NCI-H510A (cell line): ENCODE measurements at places on chromosomes 2 and 18.

- DNase-seq = no peak
Observed at GRCh38 chr18:8980496-8980895, 122.0 kb upstream of the NDUFV2 start.

GRCh38 chr2:229636571-229636970 lies 77.8 kb downstream of the DNER start:
- DNase-seq = no peak

DNA sequence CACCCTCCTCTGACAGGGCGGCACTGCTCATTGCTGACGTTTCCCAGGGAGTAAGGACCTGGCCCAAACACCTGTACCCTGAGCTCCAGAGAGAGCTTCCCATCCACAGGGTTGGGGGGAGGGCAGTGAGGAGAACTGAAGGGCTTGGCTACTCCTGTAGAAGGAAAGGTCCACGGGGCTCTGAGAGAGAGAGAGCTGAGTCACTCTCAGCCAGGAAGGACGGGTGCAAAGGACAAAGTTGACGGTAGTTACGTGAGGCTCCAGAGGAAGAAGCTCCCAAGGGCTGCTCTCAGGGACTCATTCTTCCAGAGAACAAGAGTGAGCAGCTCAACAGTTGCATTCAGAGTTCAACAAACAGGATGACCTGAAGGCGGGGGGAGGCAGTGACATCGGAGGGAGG lies 852.5 kb downstream of the GALR1 start:
- no peak for DNase-seq

- no peak for DNase-seq
Observed at GRCh38 chr2:176678571-176678970, 409.3 kb downstream of the MTX2 start.

DNA sequence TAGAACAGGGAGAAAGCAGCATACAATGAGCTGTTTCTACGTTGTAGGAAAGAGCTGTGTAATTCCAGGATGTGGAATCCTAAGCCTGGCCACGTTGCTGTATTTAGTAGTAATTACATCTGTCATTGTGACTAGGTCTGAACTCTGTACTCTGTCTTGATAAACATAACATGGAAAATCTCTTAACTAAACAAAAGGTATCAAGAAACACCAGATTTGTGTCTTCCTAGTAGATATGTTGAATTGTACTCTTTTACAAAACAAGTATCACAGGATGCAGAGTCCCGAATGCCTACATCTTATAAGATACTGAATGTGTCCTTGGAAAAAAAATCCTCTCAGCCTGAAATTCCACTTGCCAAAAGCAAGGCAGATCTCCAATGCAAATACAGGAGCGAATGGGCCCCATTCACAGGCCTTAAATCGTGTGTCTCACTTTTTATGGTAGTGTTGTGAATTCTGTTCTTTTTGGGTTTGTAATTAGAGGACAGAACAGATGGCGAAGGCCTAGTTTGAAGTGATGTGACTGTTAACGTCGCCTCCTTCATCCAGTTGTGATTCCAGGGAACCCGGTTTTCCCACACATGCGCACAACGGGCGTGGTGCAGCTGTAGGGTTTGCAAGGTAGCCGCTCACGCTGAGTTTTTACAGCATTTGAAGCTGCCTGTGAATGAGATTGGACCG lies 246.5 kb downstream of the GBX2 start:
- DNase-seq = no peak

GRCh38 chr2:95316466-95317122 lies 19.4 kb downstream of the KCNIP3 start:
- no peak for DNase-seq

DNA sequence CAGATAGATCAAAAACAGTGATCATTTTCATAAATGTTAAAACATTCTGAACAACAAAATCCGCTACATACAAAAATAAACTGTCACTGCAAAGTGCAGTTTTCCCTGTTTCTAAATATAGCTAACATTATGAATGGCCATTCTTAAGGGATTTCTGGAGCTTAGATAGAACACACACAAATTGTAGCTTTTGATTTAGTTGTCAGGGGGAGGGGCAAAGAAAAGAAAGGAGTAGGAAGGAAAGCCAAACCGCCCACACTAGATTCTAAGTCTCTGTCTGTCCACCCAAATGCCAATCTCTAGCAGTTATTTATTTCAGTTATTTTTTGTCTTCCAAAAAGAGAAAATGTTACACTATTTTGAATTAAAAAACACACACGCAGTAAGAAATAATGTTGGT lies 182.4 kb downstream of the CDH2 start:
- DNase-seq = no peak

DNA sequence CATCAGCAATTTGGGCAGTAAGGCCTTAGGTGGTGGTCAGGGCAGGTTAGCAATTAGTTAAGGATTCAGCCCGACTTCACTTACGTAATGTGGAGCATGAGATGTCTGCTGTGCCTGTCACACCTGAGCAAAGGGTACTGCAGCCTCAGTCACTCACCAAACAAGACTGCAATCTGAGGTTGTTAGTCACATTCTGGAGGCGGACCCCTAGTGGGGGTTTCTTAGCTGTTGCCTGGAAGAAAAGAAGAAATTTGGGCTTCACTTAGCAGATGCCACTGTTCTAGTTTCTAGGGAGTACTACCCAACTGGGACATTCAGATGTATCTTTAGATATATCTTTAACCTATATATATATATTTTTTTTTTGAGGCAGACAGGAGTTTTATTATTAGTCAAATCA lies 529.9 kb downstream of the SLC4A3 start:
- DNase-seq = no peak

GRCh38 chr2:32058130-32058529 lies 5.2 kb upstream of the SPAST start:
- no peak for DNase-seq

DNA sequence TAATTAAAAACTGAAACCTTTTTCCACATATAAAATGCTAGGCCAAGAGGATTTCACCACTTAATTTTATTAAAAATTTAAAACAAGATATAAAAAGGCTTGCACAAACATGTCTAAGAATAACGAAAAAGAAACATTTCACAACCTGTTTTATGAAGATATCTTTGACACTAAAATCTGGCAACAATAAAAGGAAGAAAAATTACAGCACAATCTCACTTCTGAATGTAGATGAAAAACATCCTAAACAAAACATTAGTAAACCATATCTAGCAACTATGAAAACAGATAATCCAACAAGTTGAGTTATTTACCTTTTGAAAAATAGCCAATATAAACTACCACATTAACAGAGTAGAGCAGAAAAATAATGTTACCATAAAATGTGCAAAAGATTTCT lies 185.4 kb upstream of the MMADHC start:
- no peak for DNase-seq

GRCh38 chr2:241121008-241121407 lies 18.9 kb upstream of the MTERF4 start:
- DNase-seq = no peak

GRCh38 chr2:53515435-53516332 lies 251.9 kb upstream of the CHAC2 start:
- no peak for DNase-seq

DNA sequence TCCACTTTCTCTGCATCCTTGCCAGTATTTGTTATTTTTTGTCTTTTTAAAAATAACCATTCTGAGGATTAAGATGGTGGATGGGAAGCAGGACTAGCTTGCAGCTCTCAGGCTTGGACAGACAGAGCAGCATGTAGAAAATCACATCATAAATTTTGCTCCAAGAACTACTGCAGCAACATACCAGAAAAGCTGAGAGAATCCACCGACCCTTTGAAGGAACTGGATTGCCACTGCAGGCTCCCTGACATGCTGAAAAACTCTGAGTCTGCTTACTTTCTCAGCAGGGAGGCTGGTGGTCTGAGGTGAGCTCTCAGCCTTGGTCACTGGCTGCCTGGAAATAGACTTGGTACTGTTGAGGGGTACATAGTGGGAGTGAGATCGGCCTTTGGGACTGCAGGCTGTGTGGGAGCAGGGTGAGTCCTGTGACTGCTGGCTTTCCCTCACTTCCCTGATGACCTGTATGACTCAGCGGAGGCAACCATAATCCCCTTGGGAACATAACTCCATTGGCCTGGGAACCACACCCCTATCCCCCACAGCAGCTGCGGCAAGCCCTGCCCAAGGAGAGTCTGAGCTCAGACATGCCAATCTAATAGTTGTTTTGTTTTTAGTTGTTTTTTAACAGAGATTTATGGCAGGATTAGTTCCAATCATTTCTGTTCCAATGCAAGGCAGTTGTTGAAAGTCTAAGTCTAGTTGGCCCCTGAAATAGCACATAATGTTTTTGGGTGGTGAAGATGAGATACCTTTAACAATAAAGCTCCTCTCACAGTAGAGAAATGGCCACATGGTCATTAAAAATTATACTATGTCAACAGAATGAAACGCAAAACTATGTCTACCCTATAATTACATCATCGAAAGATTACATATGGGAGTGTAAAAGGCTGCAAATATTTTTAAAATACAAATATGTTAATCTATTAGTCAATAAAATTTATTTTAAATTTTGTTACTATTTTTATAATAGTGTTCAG lies 414.2 kb upstream of the CHAC2 start:
- no peak for DNase-seq

DNA sequence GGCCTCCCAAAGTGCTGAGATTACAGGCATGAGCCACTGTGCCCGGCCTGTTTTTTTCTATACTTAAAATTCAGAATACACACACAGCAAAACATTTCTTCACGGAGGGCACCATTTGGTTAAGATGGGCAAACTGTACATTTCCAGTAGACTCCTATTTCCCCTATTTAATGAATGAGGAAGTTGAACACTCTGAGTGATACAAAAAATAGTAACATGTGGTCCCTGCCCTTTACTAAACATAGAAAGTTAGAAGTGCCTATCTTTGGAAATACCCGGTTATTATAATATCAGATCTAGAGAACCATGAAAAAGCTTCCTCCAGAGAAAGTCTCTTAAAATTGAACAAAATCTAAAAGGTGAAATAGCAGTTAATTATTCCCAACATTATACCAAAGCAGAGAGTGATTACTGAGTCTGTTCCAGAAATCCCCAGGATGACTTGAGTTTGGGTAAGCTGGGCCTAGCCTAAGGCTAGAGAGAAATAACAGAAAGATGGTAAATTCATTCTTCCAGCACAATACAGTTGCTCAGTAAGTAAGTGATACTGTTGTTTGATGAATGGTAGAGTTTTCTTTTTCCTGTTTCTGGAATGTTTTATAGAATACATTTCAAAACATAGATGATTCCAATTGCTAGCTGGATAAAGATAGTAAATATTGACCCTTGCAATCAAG lies 23.3 kb upstream of the RMC1 start:
- no peak for DNase-seq

GRCh38 chr2:46002507-46002883 lies 294.7 kb upstream of the EPAS1 start:
- peak; percentile 33 for DNase-seq

GRCh38 chr2:96832754-96833507 lies 10.9 kb downstream of the ANKRD23 start:
- peak; percentile 90 for DNase-seq

DNA sequence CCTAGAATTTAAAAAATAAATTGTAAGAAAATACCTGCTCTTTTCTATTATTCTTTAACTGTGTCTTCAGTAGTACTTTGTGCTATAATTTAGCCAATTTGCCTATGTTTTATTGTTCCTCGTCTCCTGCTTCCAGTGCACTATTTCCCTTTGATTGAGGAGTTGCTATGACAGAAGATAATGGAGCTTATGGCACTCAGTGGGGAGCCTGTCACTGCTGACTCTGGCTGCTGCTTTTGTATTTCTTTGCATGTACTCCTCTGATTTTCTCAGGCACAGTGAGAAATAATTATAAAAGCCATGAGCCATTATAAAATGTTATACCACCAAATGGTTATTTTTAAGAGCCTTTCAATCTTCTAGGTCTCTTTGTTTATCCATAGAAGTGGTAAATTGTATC lies 1310.8 kb upstream of the SLC39A10 start:
- DNase-seq = no peak

DNA sequence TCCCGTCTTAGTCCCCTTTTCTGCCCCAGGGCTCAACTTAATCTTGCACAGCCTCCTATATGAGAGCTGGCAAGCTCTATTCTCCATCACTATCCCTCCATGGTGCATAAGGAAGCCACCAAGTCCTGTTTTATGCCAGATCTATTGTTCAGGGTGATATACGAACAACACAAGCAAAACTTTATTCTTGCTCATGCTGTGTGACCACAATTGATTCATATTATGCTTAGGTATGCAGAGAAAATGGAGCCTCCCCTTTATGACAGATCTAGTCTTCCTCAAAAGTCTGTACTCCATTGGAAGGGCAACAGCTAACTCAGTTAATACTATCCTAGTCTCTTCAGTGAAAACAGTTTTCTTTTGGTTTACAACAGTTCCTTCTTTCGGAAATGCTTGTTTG lies 94.0 kb upstream of the STON1 start:
- no peak for DNase-seq

- no peak for DNase-seq
Observed at GRCh38 chr18:67794521-67794920, 278.0 kb upstream of the DSEL start.

DNA sequence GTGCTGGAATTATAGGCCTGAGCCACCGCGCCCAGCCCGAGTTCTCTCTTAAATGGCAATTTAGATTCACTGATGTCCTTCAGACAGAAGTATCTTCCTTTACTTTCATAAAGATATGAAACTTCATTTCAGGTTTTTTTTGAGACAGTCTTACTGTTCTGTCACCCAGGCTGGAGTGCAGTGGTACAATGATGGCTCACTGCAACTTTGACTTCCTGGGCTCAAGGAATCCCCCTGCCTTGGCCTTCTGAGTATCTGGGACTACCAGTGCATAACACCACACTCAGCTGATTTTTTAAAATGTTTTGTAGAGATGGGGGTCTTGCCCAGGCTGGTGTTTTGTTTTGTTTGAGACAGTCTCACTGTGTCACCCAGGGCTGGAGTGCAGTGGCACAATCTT lies 13.2 kb downstream of the ITGB1BP1 start:
- DNase-seq = no peak

- no peak for DNase-seq
Observed at GRCh38 chr2:9764153-9764778, 79.0 kb upstream of the TAF1B start.

- DNase-seq = no peak
Observed at GRCh38 chr2:219851169-219851568, 223.7 kb downstream of the SLC4A3 start.

- peak; percentile 9 for DNase-seq
Observed at GRCh38 chr2:9844036-9844483, 786 bp downstream of the TAF1B start.

- DNase-seq = no peak
Observed at GRCh38 chr18:53508529-53508928, 715.9 kb downstream of the MBD2 start.

- no peak for DNase-seq
Observed at GRCh38 chr2:46146866-46147502, 150.2 kb upstream of the EPAS1 start.

DNA sequence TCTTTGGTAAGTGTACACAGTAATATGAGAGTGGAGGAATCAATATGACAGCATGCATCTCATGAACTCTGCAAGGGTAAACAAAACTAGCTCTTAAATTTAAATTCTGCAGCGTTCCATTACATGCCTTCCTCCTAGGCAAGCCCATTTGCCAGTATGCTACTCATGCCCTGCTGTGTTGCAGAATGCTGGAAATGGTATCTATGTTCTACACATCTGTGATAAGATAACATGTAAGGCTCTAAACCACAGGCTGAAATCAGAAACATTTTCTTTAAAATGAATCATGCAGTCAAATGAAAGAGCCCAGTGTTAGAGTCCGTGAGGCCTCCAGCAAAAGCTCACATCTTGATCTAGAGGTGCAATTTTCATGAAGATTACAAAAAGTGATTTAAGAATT lies 112.8 kb upstream of the FN1 start:
- no peak for DNase-seq
